ENCODE measurements at places on chromosomes 5 and 9.
A peak's percentile ranks its signal among the peaks of the same experiment; 100 is the strongest.

DNA sequence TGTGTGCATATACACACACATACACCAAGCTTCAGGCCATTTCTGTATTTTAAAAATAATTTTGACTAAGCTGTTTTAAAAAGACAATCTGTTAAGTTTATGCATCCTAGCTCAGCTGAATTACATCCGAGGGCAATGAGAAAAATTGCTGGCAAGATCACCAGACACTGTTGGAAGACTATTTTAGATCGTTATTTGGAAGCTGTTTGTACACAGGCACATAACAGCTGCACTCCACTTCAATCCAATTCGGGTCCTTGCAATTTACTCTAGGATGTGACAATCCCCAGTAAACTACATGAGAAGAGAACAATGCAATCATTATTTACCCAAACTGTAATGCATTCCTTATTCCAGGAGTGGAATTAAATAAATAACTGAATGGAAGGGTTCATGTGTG, 79.3 kb upstream of the RASA1 start:
- DNase-seq: no peak

DNA sequence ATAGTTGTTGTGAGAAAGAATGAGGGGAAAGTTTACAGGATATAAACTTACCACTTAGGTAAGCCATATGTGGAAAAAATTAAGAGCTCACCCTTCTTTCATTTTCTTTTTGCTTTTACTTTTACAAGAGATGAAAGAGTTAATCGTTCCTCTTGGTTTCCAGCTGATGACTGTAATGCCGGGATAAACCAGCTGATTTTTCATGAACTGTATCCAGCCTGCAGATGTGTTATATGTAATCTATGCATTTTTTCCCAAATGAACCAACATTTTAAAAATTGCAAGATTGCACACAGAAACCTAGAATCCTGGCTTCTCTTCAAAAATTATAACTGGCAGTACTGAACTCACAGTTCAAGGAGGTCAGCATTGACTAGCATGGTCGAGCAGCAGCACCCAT, 185.9 kb downstream of the GRIA1 start:
- no peak for DNase-seq

DNA sequence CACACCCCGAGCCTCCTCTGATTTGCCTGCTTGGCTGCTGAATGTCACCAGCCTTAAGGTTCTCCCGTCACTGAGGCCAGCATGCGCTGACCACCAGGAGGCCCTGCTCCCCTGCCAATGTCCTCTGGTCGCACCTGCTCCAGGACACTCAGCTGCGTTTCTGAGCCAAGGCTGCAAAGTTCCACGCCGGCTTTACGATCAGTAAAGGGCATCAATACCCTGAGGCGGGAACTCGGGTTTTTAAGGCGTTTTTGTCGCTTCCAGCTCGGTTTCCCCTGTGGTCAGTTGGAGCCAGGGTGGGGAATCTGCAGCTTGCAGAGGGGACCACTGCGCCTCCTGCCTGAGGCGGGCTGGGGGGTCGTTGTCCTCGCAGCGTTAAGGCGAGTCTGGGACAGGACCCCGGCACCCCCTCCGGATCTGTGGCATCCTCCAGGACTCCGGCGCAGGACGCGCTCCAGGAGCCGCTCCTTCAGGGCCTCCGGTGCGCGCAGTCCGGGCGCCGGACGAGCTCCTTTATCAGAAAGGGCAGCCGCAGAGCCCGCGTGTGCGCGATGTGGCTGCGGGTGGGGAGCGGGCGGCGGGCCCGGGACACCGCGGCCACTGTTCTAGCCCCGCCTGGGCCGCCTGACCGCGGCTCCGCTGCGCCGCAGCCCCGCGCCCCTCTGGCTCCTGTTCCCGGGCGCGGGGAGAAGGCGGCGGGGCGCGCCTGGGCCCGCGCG, 24.1 kb upstream of the FLT4 start:
- no peak for DNase-seq

- no peak for DNase-seq
Observed at GRCh38 chr5:1242733-1243486, 17.7 kb downstream of the SLC6A18 start.

- DNase-seq: no peak
Observed at GRCh38 chr5:132646583-132647266, 11.2 kb upstream of the IL13 start.

DNA sequence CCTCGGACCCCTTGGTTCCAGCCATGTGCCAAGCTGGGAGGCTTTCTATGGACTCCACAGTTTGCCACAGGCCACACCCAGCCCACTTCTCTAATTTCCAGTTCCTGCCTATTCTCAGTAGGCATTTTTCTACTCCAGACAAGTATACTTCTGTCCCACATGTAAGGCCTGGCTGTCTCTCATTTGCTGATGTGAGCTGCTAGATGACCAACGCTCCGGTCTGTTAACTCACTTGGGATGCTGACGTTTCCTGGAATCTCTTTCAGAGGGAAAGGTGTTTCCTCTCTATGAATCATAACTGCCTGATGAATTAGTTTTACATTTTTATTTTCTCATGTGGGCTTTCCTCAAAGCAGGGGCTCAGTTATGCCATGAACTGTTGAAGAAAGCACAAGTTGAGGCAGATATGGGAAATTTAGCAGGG, 36.3 kb downstream of the ERGIC1 start:
- DNase-seq: no peak

DNA sequence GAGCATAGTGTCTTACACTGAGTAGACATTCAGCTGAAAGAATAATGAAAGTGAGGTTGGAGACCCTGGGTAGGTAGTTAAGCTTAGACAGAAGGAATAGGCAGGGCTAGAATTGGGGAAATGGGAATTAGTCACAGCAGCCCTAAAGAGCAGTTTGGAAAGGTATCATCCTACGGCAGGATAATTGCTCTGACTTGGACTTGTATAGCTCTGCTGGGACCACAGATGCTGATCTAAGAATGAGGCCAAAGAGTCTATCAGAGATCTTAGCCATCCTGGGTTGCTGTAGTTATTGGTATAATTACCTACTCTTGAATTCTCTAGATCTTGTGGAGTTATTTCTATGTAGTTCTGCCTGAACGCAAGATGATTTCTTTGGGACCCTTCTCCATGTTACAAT, 288.0 kb downstream of the ASTN2 start:
- DNase-seq: no peak

DNA sequence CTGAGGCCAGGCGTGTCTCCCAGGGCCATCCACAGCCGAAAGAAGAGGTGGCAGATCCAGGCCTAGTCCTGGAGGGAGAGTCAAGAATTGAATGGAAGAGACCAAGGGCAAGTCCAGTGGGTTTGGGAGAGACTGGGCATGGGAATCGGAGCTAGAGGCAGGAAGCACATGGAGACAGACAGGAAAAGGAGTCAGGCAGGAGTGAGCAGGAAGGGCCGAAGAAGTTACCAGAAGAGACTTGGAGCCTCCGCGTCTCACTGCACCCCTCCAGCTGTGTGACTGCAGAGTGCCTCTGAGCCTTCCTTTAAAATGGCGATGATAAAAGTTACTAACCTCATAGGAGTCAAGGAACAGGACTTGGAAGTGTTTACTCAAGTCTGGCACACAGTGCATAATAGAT, 64.4 kb upstream of the ANGPTL2 start:
- no peak for DNase-seq

GRCh38 chr5:111741278-111741677, 15.7 kb downstream of the NREP start:
- DNase-seq: no peak

GRCh38 chr5:100827481-100827889, 75.6 kb downstream of the ST8SIA4 start:
- DNase-seq: no peak

DNA sequence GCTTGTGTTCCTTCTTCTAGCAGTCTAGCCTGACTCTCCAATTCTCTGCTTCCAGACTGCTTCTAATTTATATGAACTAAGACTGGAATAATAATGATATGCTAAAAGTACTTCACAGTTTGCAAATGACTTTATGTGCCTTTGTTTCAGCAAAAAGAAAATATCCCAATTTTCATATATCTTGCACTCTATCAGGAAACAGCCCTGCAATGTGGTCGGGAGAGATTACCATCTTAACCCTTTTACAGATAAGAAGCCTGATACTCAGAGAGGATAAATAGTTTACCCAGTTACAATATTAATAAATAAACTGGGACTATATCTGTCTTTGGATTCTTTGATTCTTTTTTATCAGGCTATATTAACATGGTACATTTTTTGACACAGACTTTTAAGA, 126.0 kb downstream of the CDC42SE2 start:
- no peak for DNase-seq

DNA sequence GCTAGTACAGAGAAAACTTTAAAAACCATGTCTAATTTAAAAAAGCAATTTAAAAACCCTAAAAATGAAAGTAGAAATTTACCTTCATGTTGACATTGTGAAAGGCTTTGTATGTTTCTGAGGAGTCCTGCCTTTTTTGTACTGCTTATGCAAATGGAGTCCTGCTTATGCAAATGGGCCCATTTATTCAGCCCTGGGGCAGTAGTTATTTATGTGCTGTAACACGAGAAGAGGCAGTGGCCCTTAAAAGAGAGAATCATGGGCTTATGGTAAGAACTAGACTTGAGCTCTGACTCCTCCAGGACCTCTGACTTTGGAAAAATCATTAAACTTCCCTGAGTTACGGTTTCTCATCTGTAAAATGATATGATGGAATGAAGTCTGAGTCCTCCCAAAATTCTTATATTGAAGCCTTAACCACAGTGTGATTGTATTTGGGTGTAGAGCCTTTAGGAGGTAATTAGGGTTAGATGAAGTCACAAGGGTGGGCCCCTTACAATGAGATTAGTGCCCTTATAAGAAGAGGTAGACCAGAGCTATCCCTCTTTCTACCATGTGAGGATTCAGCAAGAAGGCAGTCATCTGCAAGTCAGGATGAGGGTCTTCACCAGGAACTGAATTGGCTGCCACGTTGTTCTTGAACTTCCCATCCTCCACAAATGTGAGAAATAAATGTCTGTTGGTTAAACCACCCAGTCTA, 447.8 kb upstream of the CD180 start:
- no peak for DNase-seq

GRCh38 chr5:167998148-167998767, 293.2 kb upstream of the WWC1 start:
- no peak for DNase-seq

DNA sequence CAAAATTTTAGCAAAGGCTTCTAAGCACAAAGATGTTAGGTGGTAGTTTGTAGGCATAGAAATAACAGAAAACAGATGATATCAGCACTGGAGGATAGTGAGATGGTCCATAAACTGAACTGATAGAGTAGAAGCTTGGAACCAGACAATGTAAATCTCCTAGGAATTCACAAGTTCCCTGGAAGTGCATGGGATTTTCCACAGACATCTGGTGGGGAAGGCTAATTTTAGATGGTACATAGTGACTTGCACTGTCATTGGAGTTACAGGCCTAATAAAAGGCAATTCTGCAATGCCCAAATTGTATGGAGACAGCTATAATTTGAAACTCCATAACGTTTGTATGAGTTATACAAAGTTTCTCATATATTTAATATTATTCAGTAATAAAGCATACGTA, 653.0 kb upstream of the MEF2C start:
- no peak for DNase-seq

- DNase-seq: no peak
Observed at GRCh38 chr5:87413343-87413645, 564 bp upstream of the CCNH start.

- DNase-seq: no peak
Observed at GRCh38 chr5:3299441-3299840, 296.2 kb upstream of the IRX1 start.

DNA sequence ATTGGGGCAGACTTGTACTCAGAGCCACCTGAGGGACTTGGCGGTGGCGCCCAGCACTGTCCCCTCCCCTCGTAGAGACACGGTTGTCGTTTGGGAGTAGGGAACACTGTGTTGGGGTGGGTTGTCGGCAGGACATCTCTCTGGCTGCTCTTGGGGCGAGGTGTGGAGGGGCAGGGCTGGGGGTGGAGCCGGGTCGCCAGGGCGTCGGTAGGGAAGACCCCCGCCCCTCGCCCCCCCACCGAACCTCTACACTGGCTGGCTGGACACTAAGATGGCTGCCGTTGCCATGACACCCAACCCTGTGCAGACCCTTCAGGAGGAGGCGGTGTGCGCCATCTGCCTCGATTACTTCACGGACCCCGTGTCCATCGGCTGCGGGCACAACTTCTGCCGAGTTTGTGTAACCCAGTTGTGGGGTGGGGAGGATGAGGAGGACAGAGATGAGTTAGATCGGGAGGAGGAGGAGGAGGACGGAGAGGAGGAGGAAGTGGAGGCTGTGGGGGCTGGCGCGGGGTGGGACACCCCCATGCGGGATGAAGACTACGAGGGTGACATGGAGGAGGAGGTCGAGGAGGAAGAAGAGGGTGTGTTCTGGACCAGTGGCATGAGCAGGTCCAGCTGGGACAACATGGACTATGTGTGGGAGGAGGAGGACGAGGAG, 778 bp downstream of the TRIM41 start:
- no peak for DNase-seq

- DNase-seq: no peak
Observed at GRCh38 chr9:98784831-98785806, 11.2 kb downstream of the ANKS6 start.

DNA sequence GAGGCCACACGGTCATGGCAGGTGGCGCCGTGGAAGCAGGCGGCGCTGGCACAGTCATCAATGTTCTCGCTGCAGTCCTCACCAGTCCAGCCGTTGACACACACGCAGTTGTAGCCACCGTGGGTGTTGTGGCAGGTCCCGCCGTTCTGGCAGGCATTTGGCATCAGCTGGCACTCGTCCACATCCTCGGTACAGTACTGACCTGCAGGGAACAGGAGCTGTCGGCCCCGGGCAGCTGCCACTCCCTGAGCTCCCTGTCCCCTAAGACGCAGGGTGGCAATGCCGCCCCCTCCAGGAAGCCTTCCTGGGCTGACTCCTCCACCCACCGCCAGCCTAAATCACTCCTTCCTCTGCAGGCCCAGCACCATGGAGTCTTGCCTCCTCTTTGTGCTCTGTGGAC, 27.2 kb downstream of the NOTCH1 start:
- DNase-seq: no peak

GRCh38 chr5:175652741-175653663, 4.9 kb upstream of the HRH2 start:
- peak; percentile 38 for DNase-seq

DNA sequence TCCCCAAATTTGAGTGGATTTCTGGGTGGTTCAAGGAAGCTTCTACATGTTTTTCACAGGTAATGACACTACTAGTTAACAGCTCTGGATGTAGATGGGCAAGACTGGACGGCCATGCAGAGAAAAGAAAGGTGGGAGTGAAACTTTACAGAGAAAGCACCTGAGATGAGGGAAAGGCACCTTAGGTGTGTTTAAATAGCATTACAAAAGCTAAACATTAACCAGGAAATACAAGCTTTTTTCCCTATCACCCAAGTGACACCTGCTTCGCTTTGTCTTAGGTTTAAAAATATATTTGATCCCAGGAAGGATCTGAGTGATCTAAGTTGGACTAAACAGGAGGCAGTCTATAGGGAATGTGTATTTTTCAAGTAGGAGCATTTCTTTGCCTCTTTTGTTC, 8.3 kb downstream of the C9orf152 start:
- no peak for DNase-seq

- DNase-seq: peak; percentile 90
Observed at GRCh38 chr9:136885950-136886578, at the start of gene TRAF2. Gene TRAF2 (plus strand): TSS chr9:136886516. CDS start chr9:136898741, 12,225 bp downstream.

DNA sequence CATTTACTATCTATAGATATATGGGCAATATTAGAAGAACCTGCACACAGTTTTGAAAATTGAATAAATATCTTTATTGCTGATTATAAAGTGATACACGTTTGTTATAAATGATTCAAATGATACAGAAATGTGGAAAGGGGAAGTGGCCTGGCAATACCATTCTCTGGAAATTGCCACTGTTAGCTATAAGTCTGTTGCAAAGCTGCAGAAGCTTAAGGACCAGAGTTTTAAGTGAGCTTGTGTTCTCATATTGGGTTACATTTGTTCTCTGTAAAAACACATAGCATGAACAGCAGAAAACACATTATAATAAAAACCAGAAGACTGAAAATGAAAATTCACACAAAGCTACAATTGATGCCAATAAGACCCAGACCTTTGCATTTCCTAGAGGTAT, 59.6 kb downstream of the RASGRF2 start:
- DNase-seq: no peak

Measured in activated CD8-positive, alpha-beta memory T cell treated with anti-CD3 and anti-CD28 coated beads for 4 hours (primary cell).